ENCODE measurements at places on chromosomes 5 and 9.

DNA sequence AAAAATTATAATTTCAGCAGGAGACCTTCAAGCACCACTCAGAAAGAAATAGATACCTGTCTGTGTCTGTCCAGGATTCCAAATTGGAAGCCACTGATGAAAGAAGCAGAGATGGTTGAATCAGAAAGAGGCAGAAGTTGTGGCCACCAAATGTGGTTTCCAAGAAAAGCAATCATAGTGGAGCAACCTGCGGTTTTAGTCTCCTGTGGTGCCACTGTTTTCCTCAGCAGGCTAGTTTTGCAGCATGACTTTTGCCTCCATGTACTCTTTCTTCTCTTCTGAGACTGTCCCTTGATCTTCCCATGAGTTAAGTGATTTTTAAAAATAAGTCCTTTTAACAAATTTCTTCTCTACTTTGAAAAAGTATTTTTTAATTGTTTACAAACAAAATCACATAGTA, 535.8 kb downstream of the CYLC2 start:
- DNase-seq = no peak

DNA sequence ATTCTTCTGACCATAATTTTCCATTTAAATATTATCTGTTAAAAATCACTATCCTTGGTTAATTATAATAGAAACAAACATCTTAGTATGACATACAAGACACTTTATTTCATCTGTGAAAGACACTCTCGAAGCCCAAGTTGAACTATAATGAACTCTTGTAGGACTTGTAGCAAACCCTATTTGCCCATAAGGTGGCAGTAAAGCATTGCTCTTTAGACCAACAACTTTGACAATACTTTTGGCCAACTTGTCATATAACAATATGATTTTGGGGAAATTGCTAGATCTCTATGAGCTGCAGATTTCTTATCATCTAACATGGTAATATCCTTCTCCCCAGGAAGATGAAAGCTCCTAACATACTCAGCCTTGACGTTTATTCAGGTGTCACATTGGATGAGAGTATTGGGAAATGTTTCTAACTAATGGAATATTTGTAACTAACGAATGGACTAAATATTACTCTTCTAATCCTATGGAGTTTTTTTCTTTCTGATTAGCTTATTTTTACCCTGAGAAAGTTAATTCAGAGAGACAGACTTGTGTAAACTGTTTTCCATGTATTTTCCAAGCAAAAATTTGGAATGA, 11.0 kb downstream of the SPINK14 start:
- no peak for DNase-seq

DNA sequence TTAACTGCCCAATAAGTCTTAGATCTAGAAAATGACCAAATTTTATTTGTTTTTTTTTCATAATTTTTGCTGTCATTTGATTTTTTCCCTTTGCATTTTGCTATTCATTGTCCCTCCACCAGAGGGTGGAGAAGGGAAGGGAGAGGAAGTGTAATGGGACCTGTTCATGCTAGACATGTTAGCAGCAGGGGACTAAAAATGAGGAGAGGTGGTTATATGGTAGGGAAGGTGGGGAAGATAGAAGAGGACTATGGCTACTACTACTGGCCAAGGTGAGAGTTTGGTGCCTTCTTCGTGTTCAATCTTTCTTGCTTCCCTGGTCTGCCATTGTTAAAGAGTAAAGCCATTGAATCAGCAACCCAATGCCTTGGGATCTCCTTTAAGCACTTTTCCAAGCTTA, 6.4 kb downstream of the GRIA1 start:
- DNase-seq = no peak

DNA sequence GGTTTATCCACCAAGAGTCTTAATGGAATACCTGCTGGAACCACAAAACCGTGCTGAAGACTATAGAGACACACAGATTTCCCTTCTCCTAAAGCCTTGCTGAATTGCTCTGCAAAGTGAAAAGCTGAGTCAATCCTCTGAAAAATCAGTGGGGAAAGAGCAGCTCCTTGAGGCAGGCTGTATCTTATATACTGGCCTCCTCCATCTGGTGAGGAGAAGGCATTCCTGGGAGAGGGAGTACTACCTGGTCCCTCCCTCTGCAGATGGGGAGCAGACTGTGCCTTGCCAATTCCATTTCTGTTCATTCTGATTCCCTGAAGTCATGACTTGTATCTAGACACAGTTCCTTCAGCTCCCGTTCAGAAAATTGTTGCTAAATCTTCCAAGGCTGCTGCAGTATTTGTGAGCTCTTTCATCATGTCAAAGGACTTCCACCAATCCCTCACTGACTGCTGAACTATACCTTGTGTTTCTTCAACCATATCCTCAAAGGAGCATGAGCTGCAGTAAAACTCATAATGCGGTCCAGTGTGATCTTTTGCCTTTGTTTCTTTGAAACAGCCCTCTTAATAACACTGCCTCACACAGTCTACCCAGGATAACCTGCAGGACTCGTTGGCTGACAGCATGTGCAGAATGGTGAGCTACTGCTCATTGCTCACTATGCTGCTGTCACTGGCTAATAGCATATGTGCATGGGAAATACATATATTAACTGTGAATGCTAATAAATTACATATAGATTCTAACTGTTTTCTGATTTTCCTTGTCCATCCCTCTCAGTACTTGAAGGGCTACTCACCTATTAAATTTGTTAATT, 84.5 kb downstream of the FOXD1 start:
- DNase-seq = no peak

DNA sequence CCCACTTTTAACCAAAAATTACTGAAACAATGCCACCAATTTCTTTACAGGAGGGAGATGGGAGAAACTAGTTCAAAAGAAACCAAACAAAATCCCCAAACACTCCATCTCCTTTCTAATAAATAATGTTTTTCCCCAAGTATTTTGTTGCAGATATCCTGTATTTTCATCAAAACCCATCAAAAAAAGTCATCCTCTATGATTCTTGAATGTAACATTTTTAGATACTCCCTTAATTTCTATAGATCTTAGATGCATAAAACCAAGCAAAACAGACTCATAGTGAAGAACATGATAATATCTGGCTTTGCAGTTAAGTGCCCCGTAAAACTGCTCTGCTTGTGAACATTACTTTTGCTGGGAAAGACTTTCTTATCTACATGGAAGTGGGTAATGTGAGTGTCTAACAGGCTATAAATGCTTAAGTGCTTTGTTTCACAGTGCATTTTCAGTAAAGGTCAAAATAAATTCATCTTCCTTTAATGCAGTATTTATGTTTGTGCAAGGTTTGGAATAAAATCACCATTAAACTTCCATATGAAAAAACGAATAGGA, 77.3 kb upstream of the TBCA start:
- DNase-seq = no peak

- DNase-seq = no peak
Observed at GRCh38 chr9:106868087-106868486, 5.1 kb downstream of the ZNF462 start.

DNA sequence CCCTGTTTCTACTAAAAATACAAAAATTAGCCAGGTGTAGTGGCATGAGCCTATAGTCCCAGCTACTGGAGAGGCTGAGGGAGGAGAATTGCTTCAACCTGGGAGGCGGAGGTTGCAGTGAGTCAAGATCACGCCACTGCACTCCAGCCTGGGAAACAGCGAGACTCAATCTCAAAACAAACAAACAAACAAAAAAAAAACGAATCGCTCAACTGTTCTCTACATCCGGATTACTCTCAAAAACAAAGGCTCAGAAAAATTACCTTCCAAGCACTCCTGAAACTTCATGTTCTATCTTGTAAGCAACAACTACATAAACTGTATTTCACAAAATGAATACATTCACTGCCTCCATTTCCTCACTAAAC, 14.0 kb downstream of the UBAP2 start:
- no peak for DNase-seq

DNA sequence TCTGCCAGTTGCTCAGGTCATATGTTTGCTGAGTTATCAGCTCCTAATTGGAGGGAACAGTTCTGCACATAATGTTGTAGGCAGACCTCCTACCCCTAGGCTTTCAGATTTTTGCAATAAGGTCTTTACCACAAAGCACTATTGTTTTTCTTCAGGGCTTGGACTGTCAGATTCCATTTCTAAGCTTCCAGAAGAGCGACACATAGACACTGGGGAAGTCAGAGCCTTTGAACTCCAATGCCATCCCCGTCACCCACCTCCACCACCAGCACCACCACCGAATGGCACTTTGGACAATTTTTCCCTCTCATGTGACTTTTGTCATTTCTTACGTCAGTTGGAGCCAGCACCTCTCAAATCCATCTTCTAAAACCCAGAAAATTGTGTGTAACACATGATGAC, 28.3 kb upstream of the SPRY4 start:
- no peak for DNase-seq

GRCh38 chr5:17429353-17429752, 68.7 kb upstream of the TAF11L2 start:
- no peak for DNase-seq

DNA sequence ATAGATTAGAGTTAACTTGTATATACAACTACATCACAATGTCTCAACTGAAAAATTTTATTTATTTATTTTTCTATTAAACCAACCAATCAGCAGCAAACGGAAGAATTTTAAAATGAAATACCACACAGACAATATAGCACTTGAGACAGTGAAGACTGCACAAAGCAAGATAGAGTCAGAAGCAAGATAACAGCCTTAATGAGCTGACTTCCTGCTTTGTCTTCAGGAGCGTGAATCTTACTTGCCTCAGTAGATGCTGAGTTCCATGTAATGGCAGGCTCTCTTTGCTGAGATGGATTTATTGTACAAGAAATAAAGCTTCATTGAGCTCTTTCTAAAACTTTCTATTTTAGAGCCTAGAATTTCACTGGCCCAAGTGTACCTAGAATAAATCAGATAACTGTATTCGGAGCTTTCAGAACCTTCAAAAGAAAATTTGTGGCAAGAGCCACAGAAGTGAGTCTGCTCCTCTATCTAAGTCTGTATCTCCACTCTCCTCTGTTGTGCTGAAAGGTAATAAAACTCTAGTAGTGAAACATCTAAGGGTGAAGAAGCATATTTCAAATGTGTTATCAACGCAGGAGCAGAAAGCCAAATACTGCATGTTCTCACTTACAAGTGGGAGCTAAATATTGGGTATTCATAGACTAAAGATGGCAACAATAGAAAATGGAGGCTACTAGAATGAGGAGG, 83.3 kb upstream of the ANKRD55 start:
- DNase-seq = no peak

DNA sequence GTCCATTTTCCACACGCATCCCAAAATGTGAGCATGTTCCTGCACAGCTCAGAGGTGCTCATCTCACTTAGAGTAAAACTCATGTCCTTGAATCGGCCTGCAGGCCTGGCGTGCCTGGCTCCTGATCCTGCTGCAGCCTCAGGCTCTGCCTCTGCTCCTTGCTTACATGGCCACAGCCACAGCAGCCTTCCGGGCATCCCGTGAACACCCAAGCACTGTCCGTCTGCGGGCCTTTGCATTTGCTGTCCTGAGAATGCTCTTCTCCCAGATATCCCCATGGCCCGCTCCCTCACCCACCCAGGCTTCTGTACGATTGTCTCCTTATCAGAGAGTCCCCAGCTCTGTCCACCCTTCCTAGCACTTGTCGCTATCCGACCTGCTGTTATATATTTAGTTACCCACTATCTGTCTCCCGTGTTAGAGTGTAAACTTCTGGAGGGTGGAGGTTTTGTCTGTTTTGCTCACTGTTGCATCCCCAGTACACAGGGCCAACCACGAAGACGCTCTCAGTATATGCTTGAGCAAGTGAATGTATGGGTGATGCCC, 21.9 kb downstream of the FGF18 start:
- no peak for DNase-seq

- DNase-seq = no peak
Observed at GRCh38 chr5:150310246-150310645, 7.5 kb upstream of the ARSI start.

- no peak for DNase-seq
Observed at GRCh38 chr5:78269088-78269703, 25.3 kb downstream of the AP3B1 start.

DNA sequence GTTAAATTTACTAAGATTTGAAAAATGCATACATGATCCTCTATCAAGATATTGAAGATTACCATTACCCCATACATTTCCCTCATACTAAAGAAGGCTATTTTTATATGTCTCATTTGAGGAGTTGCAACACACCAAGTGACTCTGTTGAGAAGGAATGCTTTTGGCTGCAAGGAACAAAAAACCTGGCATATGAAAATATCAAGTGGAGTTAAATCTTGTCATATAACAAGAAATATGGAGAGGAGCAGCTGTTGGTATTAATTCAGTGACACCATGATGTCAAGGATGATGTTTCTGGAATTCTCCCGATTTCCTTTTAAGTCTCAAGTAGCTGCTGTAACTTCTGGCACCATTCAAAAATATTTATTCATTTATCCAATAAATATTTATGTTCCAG, 193.8 kb downstream of the CSNK1G3 start:
- DNase-seq = no peak

DNA sequence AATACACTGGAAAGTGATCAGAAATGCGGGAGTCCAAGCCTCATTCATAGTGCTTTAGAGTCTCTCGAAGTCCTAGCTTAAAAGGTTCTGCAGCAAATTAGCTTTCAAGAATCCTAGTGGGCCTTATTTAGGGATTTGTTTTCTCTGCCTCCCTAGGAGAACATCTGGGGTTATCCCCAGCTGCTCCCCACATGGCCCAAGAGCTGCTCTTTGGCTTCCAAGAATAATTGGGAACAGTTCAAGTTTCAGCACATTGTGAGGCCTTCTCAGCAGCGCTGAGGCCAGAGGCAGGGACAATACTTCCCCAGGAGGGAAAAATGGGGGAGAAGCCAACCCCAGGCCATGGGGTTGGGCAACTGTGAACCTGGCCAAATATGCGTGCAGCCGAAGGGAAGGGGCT, 108.7 kb downstream of the LIFR start:
- DNase-seq = no peak

DNA sequence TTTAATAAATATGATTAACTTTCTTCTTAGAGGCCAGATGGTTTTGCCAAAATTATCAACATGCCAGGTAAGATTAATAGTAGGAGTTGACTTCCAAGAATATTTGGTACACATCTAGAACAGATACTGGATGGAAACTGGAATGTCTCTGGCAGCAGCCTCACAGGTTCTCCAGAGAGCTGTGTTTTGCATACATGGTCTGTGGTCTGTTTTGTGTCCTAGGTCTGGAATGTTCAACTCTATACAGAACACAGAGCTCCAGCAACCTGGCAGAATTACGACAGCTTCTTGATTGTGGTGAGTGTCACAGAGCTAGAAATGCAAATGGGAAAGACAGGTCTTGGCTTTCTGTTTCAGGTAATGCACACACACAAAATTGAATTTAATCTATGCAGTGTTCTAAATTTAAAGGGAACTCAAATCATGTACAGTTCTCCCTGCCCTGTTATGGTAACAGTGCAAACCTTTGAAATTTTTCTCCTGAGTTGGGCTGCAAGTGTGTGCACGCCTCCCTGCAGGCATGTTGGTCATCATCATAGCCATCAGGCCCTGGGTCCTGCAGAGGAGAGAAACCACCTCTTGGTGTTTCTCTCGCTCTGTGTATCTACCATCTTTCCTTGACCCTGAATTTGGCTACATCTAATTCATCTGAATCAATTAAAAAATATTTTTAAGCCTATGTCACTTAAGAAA, 58.3 kb downstream of the PIK3R1 start:
- no peak for DNase-seq

DNA sequence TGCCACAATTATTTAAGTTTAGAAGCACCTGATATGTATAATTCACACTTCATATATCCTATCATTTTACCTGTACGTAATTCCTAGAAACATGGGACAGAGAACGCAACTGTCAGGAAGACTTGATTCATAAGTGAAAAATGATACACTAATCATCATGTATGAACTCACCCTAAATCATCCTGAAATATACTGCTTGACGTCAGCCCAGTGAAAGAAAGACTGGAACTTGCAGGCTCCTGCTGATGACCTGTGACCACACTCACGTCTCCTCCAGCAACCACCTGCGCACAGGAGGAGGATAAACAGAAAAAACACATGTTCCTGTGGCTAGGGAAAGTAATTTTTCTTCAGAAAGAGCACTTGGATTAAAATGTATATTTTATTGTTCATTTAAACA, 169.7 kb downstream of the MPDZ start:
- no peak for DNase-seq
